Occipital lobe (tissue), 3 donors: ENCODE measurements at places on chromosomes 6 and 20. TPM values are rescaled to one million over a fixed set of nuclear protein-coding genes. Genes with fewer than 3 reads are reported as not detected.

AVP gene
- total RNA-seq = not detected

BPIFB2 gene
- total RNA-seq = 0.31 TPM

SCRT2 gene
- total RNA-seq = 2.0 TPM

SYNGAP1 gene
- 21.5 TPM for total RNA-seq

DNA sequence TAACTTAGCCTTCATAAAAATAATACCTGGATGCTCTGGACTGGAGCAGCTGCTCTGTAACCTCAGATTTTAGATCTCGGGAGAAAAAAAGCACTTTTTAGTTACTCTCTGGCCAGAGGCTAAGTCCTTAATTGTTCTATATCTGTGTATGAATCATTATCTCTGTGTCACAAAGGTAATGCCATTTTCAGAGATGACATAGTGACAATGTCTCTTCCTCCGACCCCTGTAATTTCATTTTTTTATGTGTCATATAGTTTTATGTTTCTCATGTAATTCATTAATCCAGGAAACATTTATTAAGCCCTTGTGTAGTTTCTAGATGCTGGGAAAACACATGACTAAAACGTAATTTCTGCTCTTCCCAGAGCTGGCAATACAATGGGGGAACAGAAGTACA, 55.6 kb downstream of the SENP6 start:
- DNase-seq = no peak

- DNase-seq = no peak
Measured at GRCh38 chr6:142223938-142224337, 76.9 kb downstream of the VTA1 start.

GRCh38 chr20:38152175-38152620, 12.9 kb downstream of the TGM2 start:
- no peak for DNase-seq

LAMP5 gene
- 4.8 TPM for total RNA-seq

GRCh38 chr6:4780360-4780812, 4.2 kb downstream of the CDYL start:
- no peak for DNase-seq

- no peak for DNase-seq
Measured at GRCh38 chr6:109055771-109056235, 38.8 kb downstream of the SESN1 start.

- DNase-seq = no peak
Measured at GRCh38 chr6:129683601-129684322, 26.2 kb downstream of the ARHGAP18 start.

DNA sequence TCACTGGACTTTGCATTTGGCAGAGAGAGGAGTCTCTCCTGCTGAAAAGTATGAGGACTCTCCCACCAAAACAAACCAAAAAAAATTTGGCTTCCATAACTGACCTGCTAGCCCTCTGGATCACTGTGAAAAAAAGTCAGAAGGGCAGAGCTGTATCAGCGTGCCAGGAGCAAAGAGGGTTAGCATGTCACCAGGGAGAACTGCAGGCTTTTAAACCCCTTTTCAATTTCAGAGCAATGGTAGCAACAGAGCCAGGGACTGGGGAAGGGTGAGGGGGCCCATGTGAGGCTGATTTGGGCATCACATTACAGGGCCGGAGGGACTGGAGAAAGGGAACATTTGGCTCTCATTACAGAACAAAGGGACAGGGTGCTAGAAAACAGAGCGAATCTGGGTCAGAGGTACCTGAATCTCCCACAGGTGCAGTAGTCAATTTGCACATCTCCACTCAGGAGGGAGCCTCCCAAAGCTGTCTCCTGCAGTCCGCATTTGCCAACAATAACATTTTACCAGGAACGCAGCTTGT, 185.7 kb upstream of the EYA4 start:
- no peak for DNase-seq

CTCFL gene
- total RNA-seq = not detected

GRCh38 chr6:181049-181654, 111.1 kb upstream of the DUSP22 start:
- DNase-seq = no peak

- no peak for DNase-seq
Measured at GRCh38 chr20:52569201-52569600, 377.6 kb upstream of the ZFP64 start.

C20orf204 gene
- total RNA-seq = 1.2 TPM

PPP2R5D gene
- 33.2 TPM for total RNA-seq

GRCh38 chr6:29967379-29968010, 25.2 kb downstream of the HLA-A start:
- no peak for DNase-seq

- DNase-seq = no peak
Measured at GRCh38 chr6:18395856-18396197, 8.7 kb downstream of the RNF144B start.
